Mesothelial cell of epicardium (in vitro differentiated cells): ENCODE measurements at places on chromosomes 7 and 10. TPM values are rescaled to one million over a fixed set of nuclear protein-coding genes. Genes with fewer than 3 reads are reported as not detected.

DNA sequence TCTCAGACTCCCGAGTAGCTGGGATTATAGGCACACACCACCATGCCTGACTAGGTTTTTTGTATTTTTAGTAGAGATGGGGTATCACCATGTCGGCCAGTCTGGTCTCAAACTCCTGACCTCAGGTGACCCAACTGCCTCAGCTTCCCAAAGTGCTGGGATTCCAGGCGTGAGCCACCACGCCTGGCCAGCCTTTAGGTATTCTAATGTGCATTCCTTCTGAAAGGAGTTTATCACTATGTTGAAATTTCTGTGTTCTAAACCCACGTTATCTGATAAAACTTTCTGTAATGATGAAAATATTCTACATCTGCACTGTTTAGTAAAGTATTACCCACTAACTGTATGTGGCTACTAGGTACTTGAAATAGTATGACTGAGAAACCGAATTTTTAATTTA lies 110.6 kb upstream of the IMMP2L start:
- DNase-seq = no peak

GRCh38 chr7:79436378-79436777 lies 17.1 kb downstream of the MAGI2 start:
- no peak for DNase-seq

DNA sequence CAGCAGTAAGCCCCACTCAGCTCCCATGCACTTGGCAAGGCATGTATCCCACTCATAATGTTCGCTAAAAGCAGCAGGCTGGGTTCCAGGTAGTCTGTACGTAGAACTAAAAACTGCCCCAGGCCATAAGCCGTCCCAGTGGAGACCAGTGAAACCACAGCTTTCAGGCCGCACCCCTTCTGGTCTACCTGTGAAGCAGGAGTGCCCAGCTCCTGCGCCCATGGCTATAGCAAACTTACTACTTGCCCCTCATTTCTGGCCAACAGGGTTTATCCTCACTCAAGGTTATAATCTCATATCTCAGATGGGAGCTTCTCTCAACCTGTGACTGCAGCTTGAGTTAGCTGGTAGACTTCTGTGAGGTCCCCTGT lies 338.2 kb upstream of the LRRTM3 start:
- DNase-seq = no peak

GRCh38 chr10:8696746-8697145 lies 642.3 kb downstream of the GATA3 start:
- DNase-seq = no peak

Gene XRCC2
- total RNA-seq = 6.7 to 7.3 TPM (median 7.0 TPM) in 3 replicates
